ENCODE measurements at places on chromosomes 3 and 15.

GRCh38 chr3:65339192-65339740 lies 651.5 kb upstream of the ADAMTS9 start:
- ATAC-seq = no peak

GRCh38 chr15:74432968-74433591 lies 678 bp downstream of the SEMA7A start:
- no peak for ATAC-seq

GRCh38 chr3:65950340-65951326 lies 88.1 kb downstream of the MAGI1 start:
- no peak for ATAC-seq

- ATAC-seq = no peak
Observed at GRCh38 chr15:100762289-100762688, 117.3 kb upstream of the ALDH1A3 start.

DNA sequence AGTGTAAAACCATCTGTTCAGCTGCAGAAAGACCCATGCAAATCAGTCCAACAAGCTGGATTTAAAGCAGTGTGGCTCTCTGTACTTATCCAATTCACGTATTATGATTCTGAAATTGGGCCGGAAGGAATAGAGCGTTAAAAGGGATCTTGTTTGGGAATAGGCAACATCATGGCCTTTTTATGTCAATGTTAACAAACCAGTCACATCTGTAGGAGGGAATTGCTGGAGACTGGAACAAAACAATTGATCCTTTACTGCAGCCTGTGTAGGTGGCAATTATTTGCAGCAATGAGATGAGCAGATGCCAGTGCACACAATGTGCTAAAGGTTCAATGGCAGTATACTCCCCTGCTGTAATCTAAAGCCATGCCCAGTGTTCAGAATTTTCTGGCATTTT lies 887.4 kb upstream of the ROBO1 start:
- no peak for ATAC-seq

DNA sequence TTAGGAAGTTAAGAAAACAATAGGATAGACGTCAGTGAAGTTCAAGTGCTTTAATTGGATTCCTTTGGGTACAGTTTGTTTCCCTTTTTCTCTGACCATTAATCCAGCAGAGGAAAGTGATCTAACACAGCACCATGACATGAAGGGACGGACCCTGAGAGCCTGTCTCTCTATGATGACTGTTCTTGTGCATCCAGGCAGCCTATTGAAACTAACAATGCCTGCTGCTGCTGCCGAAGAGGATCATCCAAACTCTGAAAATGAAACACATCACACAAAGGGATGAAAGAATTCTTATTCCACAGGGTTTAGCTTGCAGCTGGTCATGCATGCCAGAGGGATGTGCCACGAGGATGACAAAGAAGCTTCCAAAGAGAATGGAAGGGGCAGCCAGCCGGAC lies 75.5 kb downstream of the ZBTB20 start:
- ATAC-seq = peak; percentile 22

- ATAC-seq = no peak
Observed at GRCh38 chr3:14166877-14167603, 11.4 kb downstream of the XPC start.

DNA sequence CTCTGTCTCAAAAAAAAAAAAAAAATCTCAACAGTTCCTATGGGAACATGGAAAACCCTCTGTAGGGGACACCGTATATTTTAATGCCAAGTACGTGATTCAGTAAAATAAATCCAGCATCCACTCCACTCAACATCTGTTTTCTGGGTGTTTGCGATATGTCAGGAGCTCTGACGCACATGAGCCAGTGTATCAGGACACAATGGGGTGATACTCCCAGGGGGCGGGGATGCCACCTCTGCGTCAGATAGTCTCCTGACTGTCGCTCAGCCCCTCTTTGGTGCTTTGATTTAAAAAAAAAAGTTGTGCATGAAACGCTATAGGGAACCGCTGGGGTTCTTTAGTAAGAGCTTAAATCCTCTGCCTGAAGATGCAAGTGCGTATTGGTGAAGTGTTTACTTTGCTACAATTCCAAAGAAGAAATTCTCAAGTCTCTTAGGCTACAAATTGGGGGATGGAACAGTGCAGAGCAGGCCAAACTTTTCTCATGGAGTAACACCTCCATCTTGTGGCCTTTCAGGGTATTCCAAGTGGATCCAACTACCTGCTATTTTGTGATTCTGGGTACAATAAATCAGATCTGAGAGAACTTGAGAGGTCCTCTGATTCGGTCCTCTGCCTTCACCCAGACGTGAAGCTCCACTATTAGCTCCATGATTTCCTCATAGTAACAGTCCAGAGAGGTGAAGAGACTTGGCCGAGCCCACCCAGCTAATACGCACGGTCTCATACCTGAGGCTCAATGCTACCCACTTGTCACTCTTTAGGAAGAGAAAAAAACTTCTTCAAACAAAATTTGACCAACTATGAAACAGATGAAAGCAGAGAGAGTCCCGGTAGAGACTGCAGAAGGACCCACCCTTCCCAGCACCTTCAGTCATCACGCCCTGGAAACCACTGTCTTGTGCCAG lies 9.3 kb upstream of the NR2E3 start:
- ATAC-seq = peak; percentile 63

DNA sequence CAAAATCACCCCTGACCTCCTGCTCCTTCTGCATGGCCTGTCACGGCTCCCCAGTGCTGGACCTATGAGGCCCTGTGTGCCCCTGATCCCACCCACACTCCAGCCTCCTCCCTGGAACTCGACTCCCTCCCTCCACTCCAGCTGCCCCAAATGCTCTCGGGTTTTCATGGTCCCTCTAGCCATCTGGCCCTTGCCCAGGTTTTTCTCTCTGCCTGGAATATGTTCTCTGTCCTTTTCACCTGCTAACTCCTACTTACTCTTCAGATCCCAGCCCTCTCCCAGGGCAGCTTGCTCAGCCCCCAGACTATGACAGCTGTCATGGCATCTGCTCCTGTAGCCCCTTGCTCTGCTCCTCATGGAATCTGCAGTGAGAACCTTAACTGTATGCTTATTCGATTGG lies 30.3 kb downstream of the DUSP7 start:
- ATAC-seq = no peak

GRCh38 chr3:88369337-88369736 lies 219.6 kb downstream of the C3orf38 start:
- ATAC-seq = no peak

DNA sequence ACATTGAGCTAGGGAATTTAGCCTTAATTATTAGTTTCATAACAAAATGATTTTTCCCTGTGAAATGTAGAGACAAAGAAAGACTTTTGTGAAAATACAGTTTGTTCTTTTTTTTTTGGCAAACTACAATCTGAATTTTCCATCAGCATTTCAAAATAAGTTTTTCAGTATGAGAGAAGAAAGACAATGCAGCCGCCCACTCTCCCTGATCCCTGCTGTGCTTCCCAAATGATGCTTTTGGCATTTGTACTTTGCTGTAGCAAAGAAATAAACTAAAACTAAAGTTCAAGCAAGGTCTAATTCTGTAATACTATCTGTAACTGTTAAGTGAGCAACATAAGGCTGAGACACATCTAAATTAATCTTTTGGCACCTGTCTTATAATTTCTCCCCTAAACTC lies 782.2 kb downstream of the VGLL3 start:
- ATAC-seq = no peak

DNA sequence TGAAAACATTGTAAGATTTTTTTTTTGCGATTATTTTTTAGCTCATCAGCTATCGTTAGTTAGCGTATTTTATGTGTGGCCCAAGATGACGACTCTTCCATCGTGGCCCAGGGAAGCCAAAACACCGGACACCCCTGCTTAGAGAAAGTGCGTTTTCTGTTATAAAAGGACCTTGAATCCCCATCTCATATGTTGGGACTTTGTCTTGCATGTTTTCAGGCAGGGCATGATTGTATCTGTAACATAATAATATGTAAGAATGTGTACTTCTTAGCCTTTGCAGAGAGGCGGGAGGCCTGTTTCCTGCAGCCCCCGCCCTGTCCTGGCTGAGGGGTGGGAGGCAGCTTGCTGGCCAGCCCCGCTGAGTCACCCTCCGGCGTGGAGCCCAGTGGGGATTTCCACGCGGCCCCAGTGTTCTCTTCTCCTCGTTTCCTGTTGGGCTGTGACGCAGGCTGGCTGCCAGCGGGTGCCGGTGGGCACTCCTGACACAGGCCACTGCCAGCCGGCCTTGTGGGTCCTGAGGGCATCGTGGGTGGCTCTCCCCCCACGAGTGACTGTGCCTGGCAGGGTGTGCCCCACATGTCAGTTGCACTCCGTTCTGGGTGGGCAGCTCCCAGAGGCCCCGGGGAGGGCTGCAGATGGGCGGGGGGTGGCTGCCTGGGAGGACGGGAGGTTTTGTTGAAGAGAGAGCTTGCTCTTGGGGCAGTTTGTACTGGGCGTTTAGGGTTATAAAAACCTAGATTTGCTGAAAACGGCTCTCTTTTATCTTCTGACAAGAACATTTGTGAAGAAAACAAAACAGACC lies 55.6 kb downstream of the SMAD3 start:
- ATAC-seq = peak; percentile 83

DNA sequence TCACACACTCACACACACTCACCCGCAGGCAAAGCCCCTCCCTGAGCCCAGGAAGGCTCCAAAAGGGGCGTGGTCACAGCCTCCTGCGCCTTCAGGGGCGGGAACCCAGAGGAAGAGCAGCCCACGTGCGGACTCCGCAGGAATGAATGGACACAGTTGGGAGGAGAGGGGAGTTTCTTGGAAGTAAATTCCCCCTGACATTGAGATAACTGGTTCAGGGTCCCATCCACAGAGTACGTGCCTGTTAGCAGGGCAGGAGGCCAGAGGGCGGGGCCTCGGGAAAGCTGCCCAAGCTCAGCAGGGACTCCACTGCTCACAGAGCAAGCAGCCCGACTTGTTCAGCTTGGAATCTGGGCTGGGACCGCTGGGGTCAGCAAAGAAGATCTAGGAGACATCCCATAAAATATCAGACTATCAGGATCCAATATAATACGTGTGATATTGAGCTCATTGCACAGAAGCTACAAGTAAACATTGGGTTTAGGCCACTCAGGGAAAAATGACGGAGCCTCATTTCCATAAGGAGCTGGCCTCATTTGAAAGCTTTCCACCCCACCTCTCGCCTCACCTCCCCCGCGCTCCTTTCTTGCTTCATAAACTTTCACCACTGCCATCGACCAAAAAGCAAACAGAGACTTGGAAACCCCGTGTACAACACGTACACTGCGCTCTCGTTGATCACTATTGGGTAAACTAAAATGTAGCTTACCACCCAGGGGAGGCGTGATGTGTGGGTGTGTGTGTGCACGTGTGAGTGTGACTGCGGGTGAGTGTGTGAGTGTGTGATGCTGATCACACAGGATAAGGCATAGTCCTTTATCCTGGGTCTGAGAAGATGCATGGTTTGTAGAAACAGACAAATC lies 36.0 kb downstream of the TM2D3 start:
- ATAC-seq = peak; percentile 76

DNA sequence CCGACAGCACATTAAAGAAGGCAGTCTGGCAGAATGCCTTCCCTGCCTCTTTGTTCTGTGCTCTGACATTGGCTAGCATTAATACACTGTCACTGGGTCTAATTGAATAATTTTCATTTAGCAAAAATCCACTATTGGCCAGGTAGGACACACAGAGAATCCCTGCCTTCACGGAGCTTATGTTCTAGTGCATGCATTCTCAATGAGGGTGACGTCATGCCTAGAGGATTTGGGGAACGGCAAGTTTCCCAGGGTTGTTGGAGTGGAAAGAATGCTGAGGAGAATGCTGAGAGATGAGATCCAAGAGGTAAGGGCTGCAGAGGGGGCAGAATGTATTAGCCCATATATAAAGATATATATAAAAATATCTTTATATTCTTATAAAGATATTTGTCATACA lies 284.7 kb downstream of the ERC2 start:
- ATAC-seq = no peak
